Stimulated activated CD8-positive, alpha-beta memory T cell treated with anti-CD3 and anti-CD28 coated beads, Interleukin-4, amount 100 ng/mL, for 4 hours (primary cell): ENCODE measurements at places on chromosomes 7 and 10.

DNA sequence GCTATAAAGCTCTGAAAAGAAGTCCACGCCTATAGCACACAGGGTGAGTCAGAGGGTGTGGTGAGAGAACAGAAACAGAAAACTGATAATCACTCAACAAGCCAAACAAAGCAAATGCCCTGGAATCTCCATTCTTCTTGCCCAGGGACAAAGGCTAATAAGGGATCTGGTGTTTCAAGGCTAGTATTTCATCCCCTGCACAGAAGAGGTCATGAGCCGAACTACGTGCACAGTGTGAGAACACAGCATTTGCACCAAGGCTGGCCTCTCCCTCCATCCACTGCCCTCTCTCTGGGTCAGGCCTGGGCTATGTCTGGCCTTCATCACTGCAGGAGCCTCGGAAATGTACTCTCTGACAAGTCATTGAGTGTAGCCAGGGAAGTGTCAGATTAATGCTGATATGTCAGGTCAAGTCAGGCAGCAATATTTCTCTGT lies 42.7 kb downstream of the PRR15 start:
- DNase-seq: no peak

DNA sequence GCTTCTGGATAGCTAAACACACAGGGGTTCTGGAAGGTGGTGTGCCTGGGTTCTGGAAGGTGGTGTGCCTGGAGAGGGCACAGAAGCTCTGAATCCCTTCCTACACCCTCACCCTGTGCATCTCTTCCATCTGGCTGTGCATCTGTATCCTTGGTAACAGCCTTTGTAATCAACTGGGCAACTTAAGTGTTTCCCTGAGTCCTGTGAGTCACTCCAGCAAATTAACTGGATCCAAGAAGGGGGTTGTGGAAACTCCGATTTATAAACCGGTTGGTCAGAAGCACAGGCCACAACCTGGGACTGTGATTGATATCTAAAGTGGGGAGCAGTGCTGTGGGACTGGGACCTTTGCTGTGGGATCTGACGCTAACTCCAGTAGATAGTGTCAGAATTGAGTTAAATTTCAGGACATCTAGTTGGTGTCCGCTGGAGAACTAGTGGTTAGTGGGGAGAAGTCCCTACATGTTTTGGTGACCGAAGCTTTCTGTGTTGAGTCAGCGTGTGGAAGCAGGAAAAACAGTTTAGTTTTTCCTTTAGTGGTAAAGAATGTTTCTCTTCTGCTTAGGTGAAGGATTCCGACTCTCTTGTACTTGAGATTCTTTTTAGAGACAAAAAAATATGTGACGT lies 228.1 kb downstream of the BMPER start:
- no peak for DNase-seq

GRCh38 chr7:94178230-94178629 lies 174.1 kb upstream of the BET1 start:
- no peak for DNase-seq

- no peak for DNase-seq
These were observed 97.3 kb upstream of the MACROH2A2 start for GRCh38 chr10:69955211-69955805.

DNA sequence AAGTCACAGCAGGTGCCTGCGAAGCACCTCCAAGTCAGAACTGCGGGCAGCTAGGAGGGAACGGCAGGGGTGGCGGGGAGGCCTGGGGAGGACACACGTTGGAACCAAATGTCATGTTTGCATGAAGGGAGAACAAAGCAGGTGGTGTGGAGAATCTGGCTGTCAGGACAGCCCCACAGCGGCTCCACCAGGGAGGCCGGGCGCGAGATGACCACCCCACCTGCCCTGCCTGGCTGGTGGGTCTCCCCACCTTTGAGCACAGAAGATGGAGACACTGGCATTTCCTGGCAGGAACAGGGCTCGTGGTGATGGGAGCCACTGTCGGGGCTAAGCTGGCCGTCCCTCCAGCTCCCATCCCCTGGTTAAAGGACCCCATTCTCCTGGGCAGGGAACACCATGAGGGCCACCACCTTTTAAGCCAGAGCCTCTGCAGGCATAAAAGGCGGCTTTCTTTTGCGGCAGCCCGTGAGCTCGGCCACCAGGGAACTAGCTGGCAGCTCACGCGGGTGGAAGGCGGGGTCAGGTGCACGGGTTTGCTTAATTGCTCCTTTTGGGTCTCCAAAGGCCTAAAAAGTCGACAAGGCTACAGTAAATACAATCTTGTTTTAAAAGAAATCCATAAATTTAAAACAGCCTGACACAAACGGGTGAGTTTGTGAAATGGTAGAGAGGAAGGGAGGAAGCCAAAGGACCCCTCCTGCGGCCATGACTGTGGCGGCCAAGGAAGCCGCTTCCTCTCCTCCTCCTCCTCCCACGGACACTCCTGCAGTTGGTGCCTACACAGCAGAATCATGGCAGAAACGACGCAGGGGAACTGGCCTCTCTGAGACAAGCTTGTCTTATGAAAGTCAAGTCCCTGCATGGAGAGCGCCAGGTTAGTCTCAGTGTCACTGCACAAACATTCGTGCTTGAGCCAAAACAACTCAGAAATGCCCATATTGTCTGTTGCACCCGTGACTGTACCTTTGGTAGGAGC lies 213.8 kb downstream of the DNAJB6 start:
- no peak for DNase-seq

GRCh38 chr7:101645951-101646350 lies 16.9 kb upstream of the MYL10 start:
- no peak for DNase-seq

DNA sequence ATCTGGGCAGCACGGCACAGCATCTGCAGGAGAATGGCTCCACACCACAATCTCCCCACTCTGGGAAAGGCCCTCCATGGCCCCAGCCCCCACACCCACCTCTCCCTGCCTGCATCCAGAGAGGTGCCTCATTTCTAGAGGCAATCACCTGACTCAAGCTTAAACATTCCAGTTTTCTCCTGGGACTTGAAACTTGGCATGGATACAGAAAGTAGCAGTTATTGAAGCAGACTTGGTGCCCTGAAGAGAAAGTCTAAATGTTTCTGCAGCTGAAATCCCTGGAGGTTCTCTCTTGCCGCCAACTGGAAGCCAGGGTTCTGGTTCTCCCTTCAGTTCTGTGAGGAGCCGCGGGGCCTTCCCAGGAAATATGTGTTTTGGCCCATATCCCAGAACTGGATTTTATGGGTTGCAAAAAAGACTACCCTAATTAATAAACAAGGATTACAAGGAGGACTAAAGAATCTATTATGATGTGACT lies 122.8 kb downstream of the SKIDA1 start:
- no peak for DNase-seq

GRCh38 chr7:953547-954327 lies 743 bp downstream of the ADAP1 start:
- DNase-seq: no peak

DNA sequence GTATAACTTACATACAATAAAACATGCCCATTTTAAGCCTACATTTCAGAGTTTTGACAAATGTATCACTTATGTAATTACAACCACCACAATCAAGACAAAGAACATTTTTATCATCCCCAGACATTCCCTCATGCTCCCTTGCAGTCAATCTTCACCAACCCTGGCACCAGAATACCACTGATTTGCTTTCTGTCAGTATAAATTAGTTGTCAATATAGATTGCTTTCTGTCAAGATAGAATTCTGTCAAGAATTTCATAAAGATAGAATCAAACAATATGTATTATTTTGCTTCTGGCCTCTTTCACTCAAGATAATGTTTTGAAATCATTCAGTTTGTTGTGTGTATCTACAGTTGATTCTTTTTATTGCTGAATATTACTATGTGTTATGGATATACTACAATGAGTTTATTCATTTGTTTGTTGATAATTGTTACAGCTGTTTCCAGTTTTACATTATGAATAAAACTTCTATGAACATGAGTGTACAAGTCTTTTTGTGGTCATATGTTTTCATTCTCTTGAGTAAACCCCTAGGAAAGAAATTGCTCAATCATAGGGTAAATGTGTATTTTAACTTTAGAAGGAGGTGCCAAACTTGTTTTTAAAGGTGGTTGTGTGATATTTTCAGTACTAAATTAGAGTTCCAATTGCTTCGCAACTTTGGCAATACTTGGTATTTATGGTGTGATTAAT lies 56.9 kb downstream of the IFIT5 start:
- no peak for DNase-seq

- DNase-seq: no peak
These were observed 982 bp downstream of the IDI1 start for GRCh38 chr10:1047937-1048336.

DNA sequence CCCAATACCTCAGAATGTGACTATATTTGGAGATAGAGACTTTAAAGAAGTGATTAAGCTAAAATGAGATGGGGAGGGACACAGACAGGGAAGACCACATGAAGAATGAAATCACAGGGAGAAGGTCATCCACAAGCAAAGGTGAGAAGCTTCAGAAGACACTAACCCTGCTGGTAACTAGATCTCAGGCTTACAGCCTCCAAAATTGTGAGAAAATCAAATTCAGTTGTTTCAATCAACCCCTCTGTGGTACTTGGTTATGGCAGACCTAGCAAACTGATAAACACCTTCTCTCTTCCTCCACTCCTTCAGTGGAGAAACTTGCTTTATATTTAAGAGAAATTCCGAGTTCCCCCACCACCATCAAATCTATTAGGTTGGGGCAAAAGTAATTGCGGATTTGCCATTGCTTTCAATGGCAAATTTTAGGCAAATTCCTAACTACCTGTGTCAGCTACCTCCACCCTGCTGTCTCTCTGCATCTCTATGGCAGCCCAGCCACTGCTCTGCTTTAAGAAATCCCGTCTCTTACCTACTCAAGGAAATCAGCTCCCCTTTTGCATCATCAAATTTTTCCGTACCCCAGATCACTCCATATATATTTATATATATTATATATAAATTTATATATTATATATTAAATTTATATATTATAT lies 38.2 kb downstream of the SEMA3E start:
- DNase-seq: no peak

GRCh38 chr10:74391786-74392185 lies 240.8 kb downstream of the ADK start:
- DNase-seq: no peak

DNA sequence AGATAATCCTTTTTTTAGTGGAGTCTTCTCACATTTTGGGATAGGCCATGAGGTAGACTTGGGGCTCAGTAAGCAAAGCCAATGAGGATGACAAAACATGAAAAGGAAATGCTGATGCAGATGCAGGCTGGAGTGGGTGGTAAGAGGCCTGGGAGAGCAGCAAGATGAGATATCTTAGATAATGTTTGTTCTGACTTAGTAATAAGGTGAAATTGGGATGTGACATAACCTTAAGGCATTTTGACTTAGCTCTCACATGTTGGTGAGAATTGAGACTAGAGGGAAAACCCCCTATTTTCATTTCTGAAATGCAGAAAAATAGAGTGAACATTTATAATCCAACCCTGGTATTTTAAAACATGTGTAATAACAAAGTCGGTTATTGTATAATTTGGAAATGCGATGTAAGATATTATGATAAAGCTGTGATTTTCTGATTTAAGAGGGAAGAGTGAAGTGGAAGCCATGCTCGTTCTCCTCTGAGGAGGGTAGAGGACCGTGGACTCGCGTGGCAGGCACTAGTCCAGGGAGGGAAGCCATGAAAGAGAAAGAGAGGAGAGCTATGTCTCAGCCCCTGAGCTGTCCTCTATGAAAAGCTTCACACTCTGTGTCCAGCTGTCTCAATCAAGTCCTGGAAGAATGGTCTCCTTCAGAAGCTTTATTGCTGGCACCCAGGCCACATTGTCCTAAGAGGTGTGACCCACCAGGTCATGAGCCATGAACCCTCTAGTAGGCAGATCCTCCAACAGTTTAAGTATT lies 57.3 kb downstream of the ST7 start:
- no peak for DNase-seq

GRCh38 chr7:42960762-42961161 lies 28.6 kb downstream of the MRPL32 start:
- DNase-seq: no peak

DNA sequence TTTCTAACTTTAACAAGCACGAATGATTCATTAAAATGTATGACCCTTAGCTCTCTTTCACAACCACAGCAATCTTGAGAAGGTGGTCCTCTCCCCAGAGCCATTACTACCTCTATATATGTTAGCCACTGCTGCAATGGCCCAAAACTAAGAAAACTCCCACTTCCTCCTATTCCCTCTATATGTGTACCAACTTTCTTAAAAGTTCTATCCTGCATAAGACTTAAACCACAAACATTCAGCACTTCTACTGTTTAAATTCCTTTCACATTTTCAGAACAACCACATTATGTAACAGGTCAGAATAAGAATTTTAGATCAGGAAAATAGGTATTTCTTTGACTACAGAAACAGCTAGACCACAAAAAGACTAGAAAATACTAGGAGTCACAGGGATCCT lies 36.2 kb downstream of the WASL start:
- no peak for DNase-seq

GRCh38 chr10:43202224-43202656 lies 64.0 kb downstream of the CSGALNACT2 start:
- no peak for DNase-seq

DNA sequence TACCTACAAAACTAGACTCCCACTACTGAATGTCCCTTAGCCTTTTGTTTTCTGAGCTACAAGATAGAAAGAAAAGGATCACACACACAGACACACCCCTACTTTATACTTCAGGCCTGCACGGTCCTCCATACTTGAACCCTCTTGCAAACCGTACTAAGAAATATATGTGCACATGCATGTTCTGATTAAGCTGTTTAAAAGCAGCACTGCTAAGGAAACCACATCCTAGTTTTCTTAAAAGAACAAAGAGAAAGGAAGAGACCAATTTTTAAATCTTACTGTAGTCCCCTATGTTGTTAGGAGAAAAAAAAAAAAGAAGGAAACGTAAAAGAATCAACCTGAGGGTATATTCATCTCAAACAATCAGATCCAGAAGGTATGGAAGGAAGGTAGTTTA lies 501.2 kb downstream of the PARD3 start:
- DNase-seq: no peak

DNA sequence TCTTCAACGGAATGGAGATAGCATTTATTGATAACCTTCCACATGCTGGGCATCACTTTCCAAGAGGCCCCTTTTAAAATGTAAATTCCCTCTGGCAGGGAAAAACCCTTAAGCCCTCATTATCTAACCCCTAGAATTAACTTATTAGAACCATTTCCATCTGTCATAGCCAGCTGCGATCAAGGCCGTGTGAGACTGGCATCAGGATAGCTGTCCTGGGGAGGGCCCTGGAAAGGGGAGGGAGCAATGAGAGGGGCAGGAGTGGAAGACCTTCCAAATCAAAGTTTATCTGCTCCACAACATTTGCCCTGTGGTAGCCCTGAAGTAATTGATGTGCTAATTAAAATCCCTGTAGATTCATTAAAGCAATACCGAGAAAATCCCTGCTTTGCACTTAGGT lies 45.0 kb upstream of the JAZF1 start:
- DNase-seq: no peak

- DNase-seq: no peak
These were observed 13.7 kb downstream of the INPP5A start for GRCh38 chr10:132551093-132551807.

GRCh38 chr10:119120413-119120867 lies 16.5 kb downstream of the DENND10 start:
- no peak for DNase-seq

DNA sequence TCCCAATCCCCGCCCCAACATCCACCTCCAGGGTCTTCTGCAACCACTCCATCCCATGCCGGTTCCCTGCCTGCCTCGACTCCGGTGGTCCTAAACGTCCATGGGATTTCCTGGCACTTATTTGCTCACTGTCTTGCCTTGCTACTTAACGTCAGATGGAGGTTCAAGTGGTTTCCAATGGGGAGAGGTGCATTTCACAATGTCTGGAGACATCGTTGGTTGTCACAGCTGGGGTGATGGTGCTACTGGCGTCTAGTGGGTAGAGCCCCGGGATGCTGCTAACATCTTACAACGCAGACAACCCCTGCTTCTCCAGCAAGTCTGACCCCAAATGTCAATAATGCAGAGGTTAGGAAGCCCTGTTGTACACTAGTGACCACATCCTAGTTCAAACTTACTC lies 82.9 kb upstream of the ANLN start:
- no peak for DNase-seq
